AG09309 (cell line): ENCODE measurements at places on chromosomes 5 and 9.
A peak's percentile ranks its signal among the peaks of the same experiment; 100 is the strongest.

GRCh38 chr5:169753795-169754194, 116.7 kb downstream of the DOCK2 start:
- peak; percentile 50 for DNase-seq

DNA sequence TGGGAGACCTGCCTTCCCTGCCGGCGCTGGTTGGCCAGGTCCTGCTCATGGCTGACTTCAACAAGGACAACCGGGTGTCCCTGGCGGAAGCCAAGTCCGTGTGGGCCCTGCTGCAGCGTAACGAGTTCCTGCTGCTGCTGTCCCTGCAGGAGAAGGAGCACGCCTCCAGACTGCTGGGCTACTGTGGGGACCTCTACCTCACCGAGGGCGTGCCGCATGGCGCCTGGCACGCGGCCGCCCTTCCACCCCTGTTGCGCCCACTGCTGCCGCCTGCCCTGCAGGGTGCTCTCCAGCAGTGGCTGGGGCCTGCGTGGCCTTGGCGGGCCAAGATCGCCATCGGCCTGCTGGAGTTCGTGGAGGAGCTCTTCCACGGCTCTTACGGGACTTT, 10.6 kb downstream of the DIPK1B start:
- no peak for DNase-seq

- no peak for DNase-seq
Observed at GRCh38 chr9:16309082-16309468, 561.4 kb downstream of the BNC2 start.

DNA sequence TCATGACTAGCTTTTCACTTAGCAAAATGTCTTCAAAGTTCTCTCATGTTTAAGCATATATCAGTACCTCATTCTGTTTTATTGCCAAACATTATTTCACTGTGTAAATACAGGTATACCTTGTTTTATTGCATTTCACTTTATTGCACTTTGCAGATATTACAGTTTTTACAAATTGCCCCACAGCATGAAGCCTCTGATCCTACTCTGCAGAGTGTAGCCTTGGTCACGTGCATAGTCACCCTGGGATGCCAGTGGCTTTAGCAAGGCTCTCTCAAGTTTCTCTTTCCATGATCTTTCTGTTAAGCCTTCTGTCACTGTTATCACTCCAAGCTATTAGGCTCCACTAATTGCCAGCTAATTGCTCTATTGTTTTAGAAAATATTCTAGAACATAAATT, 182.2 kb upstream of the GRIA1 start:
- no peak for DNase-seq

DNA sequence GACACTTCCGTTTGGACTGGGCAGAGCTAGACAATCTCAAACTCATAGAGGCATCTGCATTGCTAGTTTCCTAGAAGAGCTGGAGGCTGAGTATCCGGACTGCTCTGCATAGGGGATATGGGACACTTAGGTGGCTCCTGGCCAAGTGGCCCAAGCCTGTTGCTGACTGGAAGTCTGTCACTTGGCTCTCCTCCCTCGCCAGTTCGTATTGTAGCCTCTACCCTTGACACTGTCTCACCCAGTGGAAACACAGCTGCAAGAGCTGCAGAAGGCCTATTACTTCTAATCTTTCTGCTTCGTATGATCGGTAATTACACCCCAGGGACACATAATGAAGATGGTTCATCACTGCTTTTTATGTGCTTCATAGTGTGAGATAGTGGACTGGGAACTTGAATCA, 34.7 kb downstream of the ITGA1 start:
- DNase-seq: no peak

GRCh38 chr5:170067152-170067551, 38.5 kb upstream of the FOXI1 start:
- DNase-seq: no peak

DNA sequence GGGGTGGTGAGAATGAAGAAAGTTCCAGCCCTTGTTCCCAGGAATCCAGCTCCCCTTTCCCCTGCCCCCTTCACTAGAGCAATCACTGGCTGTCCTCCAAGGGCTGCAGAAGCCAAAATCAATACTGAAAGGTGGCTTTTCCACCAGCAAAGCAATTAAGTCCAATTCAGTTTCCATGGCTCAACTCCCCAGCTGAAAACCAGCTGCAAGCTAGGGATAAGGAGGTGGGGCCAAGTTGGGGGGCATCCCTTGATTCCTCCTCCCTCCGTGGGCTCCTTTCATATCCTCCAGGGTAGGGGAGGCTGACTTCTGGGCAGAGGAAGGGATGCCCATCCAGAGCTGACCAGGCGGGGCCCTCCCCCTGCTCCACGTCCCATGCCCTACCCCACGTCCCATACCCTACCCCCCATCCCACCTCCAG, 22.7 kb downstream of the CAMK2A start:
- DNase-seq: no peak

DNA sequence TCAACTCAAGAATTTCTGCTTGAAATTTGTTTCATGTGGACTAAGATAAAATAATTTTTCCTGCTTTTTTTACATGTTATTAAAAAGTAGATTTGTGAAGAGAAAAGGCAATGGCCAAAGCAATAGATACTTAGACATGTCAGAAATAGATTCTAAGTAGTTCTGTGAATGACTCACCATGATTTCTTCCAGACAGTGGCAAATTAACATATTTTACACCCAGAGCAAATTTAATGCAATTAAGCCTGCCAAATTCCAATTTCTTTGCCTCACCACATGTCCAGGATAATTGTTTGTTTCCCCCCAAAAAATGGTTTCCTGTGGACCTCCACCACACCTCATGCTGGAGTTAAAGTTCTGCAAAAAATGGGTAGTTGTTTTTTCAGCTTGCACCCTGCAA, 651.4 kb downstream of the CETN3 start:
- DNase-seq: no peak

GRCh38 chr5:39219437-39219836, at the start of gene FYB1:
TSS of gene FYB1 (minus strand) at chr5:39219563. CDS start at chr5:39202960, 16,603 bp downstream.
- peak; percentile 20 for DNase-seq

GRCh38 chr9:98547606-98548005, 161.1 kb downstream of the GABBR2 start:
- no peak for DNase-seq

GRCh38 chr9:4174546-4175175, 125.2 kb downstream of the GLIS3 start:
- no peak for DNase-seq

GRCh38 chr5:111016801-111017200, 54.7 kb upstream of the TSLP start:
- DNase-seq: no peak

DNA sequence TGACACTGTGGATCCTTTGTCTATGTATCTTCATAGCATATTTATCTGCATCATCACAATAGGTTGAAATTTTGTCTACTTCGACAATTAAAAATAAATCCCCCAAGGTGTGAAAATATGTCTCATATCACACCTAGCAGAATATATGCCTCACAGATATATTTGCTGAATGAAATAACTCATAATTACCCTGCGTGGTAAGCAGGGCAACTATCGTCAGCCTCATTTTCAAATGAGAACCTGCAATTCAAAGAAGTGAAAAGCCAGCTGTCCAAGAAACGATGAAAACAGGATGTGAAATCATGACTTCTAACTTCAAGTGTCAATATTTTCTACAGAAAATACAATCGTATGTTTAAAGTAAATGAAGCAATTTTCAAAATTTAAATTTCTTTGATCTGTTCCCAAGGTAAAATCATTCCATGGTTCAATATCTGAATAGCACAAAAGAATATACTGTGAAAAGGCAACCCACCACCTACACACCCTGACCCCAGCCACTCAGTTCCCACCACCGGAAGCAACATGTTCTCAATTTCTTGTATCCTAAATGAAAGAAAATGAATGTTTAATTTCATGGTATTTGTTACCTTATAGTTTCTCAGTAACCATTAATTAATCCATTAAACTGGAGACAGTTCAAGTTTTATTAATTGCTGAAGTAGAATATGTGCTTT, 57.1 kb downstream of the TBCA start:
- no peak for DNase-seq

- DNase-seq: no peak
Observed at GRCh38 chr5:136203303-136203922, 10.5 kb upstream of the SMIM32 start.

DNA sequence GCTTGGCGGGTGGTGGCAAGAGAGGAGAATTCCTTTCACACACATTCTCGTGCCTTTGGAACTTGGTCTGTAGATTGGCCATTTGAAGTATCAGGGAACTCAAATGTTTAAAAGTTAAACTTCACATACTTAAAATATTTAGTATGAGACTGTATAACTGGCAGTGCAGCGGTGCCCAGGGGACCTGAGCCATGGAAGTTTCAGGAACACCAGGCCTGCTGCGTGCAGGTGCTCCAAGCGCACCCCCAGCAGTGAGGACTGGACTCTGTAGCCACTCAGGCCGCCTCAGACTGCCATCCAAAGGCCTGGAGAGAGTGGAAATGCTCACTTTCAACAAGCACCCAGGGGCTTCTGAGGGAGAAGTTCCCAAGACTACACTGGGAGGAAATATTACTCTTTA, 273.5 kb upstream of the IRX2 start:
- DNase-seq: no peak

GRCh38 chr5:145396888-145397287, 438.3 kb downstream of the PRELID2 start:
- DNase-seq: no peak

DNA sequence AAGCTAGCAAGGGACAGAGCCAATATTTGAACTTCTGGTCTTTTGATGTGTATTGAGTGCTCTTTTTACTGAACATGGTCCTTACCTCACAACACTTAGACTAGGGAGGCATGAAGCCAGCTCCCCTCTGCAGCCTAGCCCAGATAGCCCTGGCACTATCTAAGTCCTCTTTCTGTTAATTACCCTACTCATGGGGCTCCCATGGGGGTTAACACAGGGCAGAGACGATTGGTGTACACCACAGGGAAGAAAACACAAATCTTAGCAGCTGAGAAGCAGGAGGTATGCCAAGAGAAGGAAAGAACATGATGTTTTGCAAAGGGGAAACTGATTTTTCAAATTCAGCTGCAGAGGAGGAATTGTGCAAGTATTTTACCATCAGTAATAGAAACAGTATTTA, 383.8 kb downstream of the TMEM232 start:
- DNase-seq: no peak

- DNase-seq: no peak
Observed at GRCh38 chr5:164597293-164597900, 1092.0 kb downstream of the MAT2B start.

GRCh38 chr9:21506626-21507482, 24.7 kb upstream of the IFNE start:
- DNase-seq: peak; percentile 85

- no peak for DNase-seq
Observed at GRCh38 chr5:157554179-157555036, 21.2 kb downstream of the ADAM19 start.

DNA sequence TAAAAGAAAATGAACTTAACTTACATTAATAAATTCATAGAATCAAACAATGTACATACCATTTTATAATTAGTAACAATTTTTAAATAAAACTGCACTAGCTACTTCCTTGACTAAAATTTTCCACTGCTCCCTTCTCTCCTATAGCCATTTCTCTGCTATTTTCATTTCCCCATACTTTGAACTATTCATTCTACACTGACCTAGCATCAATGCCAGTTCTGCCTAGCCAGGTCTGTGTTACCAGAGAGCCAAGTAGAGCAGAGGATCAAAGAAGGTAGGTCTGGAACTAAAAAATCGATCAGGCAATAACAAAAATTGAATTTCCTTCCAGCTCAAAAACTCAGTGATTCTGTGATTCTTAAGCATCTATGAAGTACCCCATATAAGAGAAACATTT, 84.5 kb downstream of the ERMP1 start:
- no peak for DNase-seq

GRCh38 chr9:129331772-129332500, 153.9 kb upstream of the IER5L start:
- DNase-seq: no peak

GRCh38 chr9:136644343-136644592, 18.4 kb upstream of the EGFL7 start:
- DNase-seq: no peak

DNA sequence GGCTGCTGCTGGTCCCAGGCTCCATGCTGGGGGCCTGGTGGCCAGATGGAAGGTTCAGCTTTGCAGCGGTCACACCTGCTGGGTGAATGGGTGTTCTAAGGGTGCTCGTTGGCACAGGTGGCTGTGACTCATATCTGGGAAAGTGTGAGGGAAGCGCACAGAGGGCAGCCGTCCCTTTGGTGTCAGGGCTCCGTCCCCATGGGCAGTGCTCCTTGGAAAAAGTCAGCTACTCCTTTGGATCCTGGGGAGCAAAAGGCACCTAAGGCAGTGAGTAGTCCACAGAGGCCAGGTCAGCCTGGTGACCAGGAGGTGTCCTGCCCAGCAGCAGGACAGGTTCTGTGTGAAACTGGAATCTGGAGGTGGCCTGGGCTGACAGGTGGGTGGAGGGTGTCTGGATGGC, 18.4 kb upstream of the GBGT1 start:
- no peak for DNase-seq

- DNase-seq: no peak
Observed at GRCh38 chr9:101513351-101513750, 20.3 kb upstream of the RNF20 start.

DNA sequence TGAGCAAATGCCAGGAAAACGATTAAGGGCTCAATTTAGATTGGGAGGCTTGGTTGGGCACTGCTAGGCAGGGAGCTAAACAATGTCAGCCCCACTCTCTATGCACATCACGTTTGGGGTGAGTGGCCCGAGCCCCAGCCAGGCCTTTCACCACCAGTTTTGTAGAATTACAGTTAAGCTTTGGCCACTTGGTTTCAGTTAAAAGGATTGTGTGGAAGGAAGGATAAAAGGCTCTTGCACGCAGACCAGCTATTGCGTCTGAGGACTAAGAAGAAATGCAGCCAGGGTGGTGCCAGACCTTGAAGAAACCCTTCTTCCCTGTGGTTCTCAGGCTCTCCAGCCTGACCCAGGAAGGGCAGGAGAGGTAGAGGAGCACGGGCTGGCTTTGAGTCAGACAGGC, 125.3 kb upstream of the SLC44A1 start:
- no peak for DNase-seq

GRCh38 chr5:169934990-169935389, 45.3 kb downstream of the INSYN2B start:
- no peak for DNase-seq
